ENCODE measurements at places on chromosomes 13 and 19.

- no peak for DNase-seq
Measured at GRCh38 chr13:33453936-33454335, 168.4 kb upstream of the STARD13 start.

GRCh38 chr19:8577247-8577646 lies at the start of gene MYO1F:
Gene MYO1F, minus strand, starts transcription at chr19:8577442. Its CDS starts 133 bp downstream, at chr19:8577309.
- no peak for DNase-seq

DNA sequence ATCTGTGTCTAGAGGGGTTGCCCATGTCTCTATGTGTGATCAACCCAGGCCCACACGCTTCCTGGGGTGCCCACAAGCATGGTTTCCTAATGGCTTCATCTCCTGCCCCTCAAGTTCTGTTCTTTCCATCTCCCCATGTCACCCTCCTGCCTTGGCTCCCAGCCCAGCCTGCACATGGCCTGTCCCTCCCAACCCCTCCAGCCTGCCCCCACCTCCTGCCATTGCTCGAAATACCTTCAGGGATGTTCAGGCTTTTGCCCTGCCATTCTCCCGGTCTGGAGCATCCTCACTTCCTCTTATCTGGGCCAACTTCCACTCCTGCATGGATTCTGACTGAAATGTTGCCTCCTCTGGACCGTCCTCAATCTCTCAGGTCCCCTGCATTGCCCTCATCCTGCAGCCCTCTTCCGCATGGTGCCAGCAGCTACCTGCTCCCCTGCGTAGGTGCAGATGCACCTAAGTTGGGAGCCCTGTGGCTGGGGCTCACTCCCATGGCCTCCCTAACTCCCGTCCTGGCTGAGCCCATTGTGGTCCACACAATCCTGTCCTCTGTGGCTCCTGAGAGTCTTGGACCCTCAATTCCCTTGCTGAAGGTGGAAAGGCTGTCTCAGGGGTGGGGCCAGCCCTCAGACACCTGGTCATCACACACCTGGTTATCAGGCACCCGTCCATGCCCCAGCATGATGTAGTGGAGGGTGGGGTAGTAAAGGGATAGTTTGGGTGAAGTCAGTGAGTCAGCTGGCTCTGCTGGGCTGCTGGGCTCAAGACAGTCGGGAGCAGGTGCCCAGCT lies 152.1 kb downstream of the URI1 start:
- no peak for DNase-seq

GRCh38 chr13:40994581-40995230 lies 24.4 kb downstream of the ELF1 start:
- DNase-seq: no peak

DNA sequence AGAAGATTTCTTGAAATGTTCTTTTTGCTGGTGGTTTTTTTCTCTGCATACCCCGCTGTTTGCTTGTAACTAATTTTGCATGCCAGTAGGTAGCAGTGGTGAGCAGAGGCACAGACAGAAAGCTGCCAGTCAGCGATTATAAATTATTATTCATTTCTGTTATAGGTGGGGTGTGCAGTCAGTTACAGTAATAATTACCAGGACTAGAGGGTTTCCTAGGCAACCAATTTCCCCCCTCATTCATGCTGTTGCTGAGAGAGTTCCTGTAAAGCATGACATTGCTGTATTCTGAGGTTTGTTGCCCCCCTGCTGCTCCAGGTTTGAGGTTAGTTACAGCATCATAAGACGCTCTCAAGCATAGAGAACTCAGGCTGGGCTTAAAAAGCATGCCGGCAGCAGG lies 104.5 kb downstream of the URI1 start:
- DNase-seq: no peak

Data from D721Med (cell line).